ENCODE measurements at places on chromosomes 16 and 17.

GRCh38 chr16:84595052-84595481 lies 22.8 kb downstream of the COTL1 start:
- no peak for DNase-seq

DNA sequence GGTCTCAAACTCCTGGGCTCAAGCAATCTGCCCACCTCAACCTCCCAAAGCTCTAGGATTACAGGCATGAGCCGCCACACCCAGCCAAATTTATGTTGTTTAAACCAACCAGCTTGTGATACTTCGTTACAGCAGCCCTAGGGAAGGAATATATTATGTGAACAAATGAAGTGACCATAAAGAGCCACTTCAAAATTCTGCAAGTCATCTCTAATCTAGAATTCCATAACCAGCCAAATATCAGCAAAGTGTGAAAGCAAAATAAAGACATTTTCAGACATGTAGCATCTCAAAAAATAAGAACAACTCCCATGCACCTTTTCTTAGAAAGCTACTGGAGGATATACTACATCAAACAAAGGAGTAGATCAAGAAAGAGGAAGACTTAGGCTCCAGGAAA lies 36.0 kb downstream of the AIPL1 start:
- no peak for DNase-seq

GRCh38 chr17:73155410-73156165 lies 9.2 kb upstream of the SSTR2 start:
- no peak for DNase-seq

DNA sequence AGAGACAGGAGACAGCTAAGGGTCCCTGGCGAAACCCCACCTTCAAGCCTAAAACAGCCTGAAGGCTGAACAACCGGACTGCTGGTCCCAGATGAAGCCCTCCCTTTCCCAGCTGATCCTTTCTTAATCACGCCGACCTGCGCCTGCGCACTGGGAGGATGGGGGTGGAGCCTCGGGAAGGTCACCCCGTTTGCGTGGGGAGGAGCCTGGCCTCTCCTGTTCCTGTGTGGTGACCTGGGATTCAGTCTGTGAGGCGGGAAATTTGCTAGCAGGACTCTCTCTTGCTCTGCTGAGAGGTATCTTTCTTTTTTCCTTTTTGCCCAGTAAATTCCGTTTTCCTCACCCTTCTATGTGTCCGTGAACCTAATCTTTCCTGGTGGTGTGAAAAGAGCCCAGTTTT lies 9.6 kb downstream of the FAM20A start:
- no peak for DNase-seq

DNA sequence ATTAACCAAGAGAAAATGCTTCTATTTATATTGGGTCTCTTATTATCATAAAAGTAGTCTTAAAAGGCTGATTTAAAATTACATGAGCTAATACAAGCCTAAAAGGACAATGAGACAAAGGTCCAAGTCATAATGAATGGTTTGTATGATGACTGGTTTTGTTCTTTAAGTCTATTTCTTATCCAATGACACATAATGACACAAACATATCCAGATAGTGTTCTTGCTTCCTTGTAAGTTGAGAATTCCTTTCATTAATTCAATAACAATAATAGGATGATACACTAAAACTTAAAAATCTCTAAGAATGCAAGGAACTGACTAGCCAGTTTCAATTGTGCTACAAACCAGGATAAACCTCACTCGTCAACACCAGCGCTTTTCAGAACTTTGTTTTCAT lies 244.1 kb downstream of the CEP112 start:
- no peak for DNase-seq
